NCI-H226 (cell line): ENCODE measurements at places on chromosomes 3 and 15.

GRCh38 chr15:91050128-91050455 is 27.7 kb upstream of the VPS33B start:
- DNase-seq = no peak

GRCh38 chr3:136932523-136932922 is 25.3 kb upstream of the IL20RB start:
- no peak for DNase-seq

- DNase-seq = no peak
Observed at GRCh38 chr3:89571707-89572106, 464.3 kb downstream of the EPHA3 start.

GRCh38 chr3:107432646-107433045 is 55.4 kb downstream of the CCDC54 start:
- no peak for DNase-seq

- peak; percentile 53 for DNase-seq
Observed at GRCh38 chr3:155676252-155676981, 68.5 kb downstream of the PLCH1 start.

DNA sequence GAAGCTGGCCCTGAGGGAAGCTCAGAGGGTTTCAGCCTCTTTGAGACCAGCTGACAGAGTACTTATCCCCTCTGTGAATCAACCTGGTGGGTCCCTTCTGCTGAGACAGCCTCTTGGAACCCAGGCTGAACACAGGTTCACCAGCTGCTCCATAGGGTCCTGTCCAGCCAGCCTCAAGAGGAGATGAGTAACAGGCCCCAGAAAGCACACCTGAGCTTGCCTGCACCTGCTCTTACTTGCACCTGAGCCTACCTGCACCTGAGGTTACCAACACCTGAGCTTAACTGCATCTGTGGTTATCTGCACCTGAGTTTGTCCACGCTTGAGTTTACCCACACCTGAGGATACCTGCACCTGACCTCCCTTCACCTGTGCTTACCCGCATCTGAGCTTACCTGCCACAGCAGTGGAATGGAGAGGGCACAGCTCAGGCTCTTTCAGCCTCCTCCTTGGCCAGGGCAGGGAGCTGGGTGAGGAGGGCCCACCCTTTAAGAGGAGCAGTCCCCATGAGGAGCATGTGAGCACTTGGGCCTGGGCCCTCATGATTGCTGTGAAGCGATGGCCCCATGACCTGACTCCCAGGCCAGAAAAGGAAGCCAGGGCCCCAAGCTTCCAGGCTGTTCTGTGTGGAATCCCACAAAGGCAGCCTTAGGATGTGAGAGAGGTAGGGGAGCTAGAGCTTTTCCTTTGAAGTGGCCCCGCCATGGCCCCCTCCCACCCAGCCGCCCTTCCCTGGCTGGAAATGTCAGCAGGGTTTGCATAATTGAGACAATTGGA is at the start of gene TRPM1:
Gene TRPM1 (minus strand): TSS at position 464 of the 777 bp plus-strand sequence. CDS start 20,370 bp downstream, outside the sequence.
- DNase-seq = no peak

GRCh38 chr3:185411133-185411532 is 48.2 kb downstream of the MAP3K13 start:
- no peak for DNase-seq

DNA sequence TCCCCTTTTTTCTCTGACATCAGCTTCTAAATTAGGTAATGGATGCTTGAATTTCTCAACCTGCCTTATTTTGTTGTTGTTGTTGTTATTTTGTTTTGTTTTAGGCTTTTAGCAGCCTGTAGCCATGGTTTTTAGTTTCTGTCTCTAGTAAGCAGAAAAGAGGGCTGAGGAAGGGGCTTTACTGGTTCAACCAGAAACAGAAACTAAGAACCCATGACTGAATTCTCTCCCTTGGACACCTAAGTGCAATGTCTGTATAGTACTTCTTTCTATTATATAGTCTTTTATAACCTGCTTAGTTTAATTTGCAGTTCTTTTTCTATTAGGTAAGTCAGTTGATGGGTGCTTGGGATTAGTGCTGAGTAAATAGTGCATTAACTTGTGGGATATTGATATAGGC is 129.0 kb downstream of the BBX start:
- no peak for DNase-seq

DNA sequence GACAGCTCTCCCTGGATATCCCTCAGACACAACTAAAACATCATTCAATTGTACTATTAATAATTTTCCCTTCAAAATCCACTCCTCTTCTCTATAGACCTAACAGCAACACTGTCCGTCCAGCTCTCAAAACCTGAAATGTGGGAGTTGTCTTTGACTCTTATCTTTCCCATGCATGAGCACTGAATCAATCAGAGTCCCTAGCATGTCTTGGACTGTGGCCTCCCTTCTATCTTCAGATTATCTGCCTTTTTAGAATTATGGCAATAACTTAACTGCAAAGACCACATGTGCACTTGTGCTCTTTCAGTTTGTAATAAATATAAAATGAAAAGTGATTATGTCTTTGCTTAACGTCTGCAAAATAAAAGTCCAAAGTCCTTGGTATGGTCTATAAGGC is 107.0 kb downstream of the UBE3A start:
- no peak for DNase-seq

- no peak for DNase-seq
Observed at GRCh38 chr3:13124631-13125030, 51.4 kb upstream of the IQSEC1 start.

DNA sequence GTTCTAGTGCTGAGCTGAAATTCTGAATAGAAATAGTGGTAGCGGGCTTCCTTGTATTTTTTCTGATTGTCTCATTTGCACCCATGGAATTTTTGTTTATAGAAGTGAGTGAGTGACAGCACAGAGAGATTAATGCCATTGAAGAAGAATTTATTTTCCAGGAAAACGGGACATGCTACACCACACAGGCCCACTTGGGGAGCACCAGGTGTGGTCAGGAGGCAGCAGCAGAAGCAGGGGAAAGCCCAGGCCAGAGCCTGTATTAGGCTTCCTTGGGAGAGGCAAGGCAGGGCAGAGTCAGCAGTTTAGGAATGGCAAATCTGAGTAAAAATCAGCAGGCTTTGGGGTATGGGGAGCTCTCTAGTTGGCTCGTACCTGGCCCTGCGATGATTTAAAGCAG is 88.4 kb upstream of the ATP11B start:
- DNase-seq = no peak

DNA sequence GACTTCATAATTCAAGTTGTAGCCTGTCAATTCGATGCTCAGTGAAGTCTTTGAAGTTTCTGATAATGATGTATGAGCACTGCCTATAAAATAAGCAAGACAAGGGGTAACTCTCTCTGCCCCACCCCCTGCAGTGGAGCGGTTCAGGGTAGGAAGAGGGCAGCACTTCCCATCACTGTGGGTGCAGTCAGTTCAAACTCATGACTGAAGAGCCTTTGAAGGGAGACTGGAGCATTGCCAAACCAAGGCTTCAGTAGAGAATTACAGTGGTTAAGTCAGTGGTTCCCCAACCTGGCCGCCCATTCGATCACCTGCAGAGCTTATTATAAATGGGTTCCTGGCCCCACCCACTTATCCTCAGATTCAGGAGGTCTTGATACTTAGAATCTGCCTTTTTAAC is 190.6 kb downstream of the SHQ1 start:
- peak; percentile 51 for DNase-seq

DNA sequence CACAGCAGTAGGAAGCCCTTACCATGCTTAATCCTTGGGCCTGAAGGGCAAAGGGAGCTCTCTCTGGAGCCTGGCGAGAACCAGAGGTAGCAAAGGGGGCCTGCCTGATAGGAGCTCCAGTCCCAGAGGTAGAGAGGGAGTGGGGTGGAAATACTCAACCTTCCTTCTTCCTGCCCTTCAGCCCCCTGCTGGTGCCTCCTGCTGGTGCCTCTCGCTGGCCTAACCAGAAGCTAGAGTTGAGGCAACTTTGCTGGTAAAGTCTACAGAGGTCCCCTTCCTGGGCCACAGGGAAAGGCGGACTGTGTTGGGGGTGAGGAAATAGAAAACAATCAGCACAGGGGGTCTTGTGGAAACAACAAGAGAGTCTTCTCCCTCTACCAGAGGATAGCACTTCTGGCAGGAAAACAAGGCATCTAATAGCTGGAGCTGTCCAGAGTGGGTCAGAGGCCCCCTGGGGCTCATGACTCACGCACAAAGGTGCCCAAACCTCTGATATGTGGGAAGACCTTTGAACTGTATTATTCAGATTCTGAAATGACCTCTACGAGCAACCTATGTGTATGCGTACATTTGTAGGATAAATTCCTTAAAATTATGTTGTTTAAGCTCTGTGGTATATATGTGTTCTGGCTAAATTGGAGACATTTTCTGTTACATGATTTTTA is 133.9 kb downstream of the LRRC28 start:
- DNase-seq = peak; percentile 24

- DNase-seq = no peak
Observed at GRCh38 chr3:132622148-132622547, 25.1 kb downstream of the ACKR4 start.

GRCh38 chr3:36959821-36960220 is 15.0 kb upstream of the TRANK1 start:
- no peak for DNase-seq

DNA sequence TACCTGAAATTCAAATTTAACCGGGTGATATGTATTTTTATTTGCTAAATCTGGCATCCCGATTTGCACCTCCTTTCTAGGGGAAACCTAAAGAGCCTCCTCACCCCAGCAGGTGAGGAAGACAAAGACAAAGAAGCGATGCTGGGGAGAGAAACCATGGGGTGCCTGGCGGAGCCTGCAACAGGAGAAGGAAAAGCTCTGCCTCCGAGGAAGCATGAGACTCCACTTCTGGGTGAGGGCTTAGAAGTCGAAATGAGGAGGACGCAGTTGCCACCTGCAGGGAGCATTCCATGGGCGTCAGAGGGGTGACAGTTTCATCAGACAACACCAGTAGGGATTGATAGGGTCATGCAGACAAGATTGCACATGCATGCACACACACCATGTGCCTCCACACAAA is 30.5 kb upstream of the LYZL4 start:
- no peak for DNase-seq

DNA sequence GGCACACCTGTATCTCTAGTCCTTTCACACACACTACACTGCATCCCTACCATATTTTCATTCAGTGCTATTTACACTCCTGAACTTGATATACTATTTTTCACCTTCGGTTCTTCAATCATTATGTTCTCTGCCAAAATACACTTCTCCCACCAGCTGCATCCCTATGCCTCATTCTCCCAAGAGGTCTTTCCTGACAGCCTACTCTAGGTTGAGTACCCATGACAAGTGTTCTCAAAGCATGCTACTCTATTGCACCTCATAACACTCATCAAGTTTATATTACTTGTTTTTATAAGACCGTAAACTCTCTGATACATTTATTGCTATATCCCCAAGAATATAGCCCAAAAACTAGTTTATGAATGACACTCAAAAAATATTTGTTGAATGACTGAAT is 549.5 kb downstream of the PYDC2 start:
- no peak for DNase-seq

GRCh38 chr3:128112357-128112968 is 11.1 kb downstream of the RUVBL1 start:
- DNase-seq = peak; percentile 54

DNA sequence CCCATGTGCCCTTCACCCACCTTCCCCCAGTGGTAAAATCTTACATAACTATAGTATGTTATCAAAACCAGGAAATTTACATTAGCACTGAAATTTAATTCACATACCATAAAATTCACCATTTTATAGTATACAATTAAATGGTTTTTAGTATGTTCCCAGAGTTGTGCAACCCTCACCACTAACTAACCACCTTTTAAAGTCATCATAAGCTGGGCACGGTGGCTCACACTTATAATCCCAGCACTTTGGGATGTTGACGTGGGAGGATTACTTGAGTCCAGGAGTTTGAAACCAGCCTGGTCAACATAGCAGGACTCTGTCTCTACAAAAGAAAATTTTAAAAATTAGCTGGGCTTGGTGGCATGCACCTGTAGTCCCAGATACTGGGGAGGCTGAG is 13.7 kb downstream of the FRMD5 start:
- no peak for DNase-seq

- DNase-seq = no peak
Observed at GRCh38 chr3:188207941-188208515, 54.1 kb downstream of the LPP start.

GRCh38 chr3:14827776-14828175 is 9.0 kb downstream of the FGD5 start:
- no peak for DNase-seq

- no peak for DNase-seq
Observed at GRCh38 chr3:75262661-75263060, 401.5 kb upstream of the FRG2C start.

- DNase-seq = no peak
Observed at GRCh38 chr15:73323956-73324355, 44.8 kb downstream of the HCN4 start.

DNA sequence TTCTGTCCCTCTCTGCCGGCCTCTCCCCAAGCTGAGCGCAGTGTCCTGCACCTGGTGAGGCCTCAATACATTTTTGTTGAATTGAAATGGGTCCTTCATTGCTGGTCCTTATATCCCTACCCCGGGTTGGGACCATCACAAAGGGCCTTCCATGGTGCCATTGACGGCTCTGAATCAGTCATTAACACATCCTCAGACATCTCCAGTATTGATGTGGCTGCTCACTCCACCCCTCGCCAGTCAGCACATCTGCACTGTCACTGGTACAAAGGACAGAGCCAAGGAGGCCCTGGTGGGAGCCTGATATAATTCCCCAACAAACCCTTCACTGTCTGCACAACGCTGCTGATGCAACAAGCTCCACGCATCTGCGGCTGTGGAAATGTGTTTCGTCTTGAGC is 191.6 kb upstream of the TOPAZ1 start:
- no peak for DNase-seq

DNA sequence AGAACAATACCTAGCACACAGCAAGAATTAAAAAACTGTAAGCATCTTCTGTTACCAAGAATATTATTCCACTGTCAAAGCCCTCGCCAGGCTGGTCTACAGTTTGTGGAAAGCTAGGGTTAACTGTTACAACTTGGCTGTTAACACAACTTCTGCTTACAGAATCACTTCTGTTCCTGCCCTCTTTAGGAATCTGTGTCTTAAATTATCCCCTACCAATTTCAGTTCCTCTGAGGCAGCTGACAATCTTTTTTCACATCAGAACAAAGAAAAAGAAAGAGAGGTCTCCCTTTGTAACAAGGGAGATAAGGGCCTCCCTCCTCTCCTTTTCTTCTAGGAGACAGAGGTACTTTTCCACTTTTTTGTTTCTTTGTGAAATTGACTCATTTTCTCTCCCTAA is 188.9 kb downstream of the FMN1 start:
- no peak for DNase-seq

DNA sequence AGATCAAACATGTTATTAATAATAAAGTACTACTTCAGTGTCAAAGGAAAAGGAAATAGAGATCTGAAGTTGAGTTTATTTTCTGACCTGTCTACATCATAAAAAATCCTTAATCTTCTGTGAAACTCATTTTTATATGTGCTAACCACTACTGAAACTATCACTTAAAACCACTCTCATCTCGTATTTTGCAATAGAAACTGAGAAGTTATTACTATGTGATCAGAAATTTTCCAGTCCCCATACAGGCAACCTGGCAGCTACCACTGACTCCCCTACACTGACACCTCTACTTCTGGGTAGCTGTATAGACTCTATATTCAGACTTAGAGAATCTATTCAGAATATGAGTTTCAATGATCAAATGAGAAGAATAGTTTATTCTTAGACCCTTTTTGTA is 8.3 kb downstream of the HDGFL3 start:
- no peak for DNase-seq
